ENCODE measurements at places on chromosomes 11 and 22. TPM values are rescaled to one million over a fixed set of nuclear protein-coding genes. Genes with fewer than 3 reads are reported as not detected.

CALCB gene
- 0.54 TPM for total RNA-seq

DNA sequence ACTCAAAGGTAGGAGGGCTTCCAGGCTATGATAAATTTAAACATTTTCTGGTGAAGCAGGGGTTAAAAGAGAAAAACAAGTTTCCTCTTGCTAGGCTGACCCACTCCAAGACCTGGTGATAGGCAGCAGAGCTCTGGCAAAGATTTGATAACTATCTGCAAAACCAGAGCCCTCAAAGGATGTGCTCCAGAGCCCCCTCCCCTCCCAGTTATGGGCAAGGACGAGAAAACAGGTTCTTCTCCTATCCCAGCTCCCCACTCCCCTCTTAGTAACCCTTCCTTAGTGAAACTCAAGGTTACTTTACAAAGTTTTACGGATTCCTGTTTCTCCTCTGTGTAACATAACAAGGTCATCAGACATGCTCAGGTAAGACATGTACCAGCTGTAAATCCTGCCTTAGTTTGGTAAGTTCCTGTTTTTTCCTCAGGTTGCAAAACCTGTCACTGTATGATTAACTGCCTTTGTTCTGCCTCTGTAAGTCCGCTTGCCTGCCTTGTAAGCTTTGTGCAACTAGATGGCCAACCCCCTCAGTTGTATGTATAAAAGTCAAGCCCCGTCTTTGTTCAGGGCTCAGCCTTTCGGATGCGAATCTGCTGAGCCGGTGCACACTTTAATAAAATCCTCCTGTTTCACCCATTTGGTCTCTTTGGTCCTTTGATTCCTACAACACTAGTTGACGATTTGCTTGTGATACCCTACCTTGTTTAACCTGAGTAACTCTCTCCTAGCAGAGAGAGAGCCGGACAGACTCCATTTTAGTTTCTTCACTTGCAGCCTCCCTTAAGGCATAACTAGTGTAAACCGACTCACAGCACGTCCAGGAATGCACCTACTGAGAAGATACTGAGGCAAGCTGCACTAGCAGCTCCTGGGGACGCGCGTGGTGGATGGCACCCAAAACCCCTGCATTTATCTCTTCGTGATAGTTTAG is 13.9 kb downstream of the APOBEC3H start:
- DNase-seq, result peak; percentile 70

DNA sequence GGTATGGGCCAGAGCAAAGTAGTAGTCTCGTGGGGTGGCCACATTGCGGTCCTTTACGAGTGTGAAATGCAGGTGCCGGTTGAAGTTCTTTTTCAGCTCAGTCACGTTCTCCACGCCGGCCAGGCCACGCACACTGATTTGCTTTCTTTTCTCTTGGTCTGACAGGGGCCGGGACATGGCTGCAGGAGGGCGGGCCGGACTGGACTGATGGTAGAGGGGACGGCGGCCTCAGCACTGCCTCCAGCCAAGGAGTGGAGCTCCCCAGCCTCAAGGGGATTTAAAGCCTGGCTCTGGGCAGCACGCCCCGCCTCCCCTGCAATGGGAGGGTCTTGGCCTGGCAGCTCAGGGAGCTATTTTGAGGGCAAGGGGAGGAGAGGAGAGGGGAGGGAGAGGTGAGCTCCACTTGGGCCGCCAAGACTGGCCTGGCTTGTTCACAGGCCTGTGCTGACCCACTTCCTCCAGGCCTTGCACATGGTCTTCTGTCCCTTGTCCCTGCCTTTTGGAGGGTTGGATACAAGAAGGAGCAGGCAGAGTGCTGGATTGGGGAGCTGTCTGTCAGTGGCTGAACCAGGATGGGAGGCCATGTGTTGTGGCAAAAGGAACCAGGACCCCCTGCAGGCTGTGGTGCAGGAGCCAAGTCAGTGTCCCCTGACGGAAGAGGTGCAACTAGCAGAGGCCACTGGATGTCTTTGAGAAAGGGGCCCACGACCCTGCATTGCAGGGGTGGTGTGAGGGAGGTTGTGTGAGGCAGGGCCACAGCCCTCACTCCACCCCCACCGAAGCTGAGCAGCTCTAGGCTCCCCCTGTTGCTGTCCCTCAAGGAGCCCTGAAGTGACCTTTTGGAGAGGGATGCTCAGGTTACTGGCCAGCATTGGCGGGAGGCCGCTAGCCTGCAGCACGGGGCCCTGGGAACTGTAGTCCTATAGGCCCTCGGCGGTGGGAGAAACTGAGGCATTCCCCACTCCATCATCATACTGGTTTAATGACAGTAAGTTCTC is at the start of gene PYGM:
Gene PYGM (minus strand): TSS at position 253 of the 998 bp plus-strand sequence. CDS start 76 bp downstream, at position 177.
- no peak for DNase-seq

HBG1 gene
- total RNA-seq, result not detected

- DNase-seq, result peak; percentile 35
Measured at GRCh38 chr11:27250867-27251665, 111.9 kb downstream of the CCDC34 start.

SLC6A5 gene
- not detected for total RNA-seq

DNA sequence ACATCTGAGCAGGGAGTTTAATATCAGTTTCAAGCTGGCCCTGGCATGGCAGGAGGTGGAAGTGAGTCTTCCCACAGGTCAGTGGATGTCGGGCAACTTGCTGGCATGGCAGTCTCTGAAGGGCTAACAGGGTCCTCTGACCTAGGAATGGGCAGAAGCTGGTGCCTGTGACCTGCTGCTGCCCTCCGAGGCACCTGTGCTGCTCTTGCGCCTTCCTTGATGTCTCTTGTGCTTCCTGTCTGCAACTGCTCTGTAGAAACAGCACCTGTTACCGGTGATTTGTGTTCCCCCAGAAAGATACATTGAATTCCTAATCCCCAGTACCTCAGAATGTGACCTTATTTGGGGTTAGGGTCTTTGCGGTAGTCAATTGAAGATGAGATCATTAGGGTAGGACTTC is 110.3 kb downstream of the RPS6KA4 start:
- DNase-seq, result no peak

DNA sequence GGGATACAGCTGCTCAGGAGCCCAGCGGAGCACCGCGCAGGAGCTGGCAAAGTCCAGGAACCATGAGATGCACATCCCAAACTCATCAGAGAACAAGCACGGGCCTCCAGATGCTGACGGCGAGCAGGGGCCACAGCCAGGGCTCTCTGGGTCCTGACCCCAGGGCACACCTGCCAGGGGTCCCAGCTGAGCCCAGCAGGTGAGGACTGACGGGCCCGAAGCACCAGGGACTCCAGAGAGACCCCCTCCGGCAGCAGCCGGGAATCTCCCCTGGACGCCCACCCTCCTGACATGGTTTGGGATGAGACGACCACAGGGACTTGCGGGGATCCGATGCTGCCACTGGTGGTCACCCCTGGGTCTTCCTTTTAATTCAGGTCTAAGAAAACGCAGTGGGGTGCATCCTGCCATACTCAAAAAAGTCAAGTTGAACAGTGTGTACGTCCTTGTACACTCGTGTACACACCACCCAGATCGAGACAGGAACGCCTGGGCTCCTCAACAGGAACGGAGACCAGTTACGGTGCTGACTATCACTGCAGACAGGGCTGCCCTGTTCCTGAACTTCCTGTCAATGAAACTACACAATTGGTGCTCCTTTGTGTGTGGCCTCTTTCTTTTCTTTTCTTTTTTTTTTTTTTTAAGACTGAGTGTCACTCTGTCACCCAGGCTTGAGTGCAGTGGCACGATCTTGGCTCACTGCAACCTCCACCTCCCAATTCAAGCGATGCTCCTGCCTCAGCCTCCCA is 21.9 kb downstream of the TTLL8 start:
- no peak for DNase-seq

RPS3 gene
- total RNA-seq, result 2,975 TPM

DNA sequence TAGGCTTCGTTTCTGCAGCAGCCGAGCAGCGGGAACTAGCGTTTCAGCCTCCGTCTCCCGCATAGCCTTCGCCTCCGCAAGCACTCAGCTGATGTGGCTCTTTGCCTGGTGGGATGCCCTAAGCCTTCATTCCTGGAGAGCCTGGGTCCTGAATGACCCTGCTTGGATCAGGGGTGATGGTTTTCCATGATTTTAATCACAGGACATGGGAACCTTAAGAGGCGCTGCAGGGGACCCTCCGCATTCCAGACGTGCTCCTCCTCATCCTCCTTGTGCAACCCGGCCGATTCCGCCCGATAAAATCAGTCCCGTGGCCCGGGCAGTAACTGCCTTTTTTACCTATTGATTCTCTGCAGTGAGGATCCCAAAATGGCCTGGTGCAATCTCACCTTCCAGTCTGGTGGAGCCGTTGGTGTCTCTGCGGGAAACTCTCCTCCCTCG is 8.2 kb downstream of the C11orf21 start:
- DNase-seq, result no peak

DNA sequence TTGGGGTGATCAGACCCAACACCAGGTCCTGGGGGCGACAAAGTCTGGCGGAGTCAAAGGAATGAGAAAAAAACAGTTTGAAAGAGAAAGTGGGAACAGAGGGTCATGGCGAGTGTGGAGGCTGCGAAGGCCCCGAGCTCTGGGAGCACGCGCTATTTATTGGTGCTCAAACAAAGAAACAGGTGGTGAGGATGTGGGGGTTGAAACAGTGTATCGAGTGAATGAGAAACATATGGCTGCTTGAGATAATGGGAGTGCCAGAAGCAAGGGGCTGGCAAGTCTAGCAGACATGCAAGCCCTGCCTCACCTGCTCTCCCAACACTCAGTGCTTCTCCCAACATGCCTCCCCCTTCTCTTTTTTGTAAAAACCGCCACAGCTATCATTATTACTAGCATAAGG is 7.8 kb upstream of the DUSP18 start:
- DNase-seq, result no peak

- peak; percentile 81 for DNase-seq
Measured at GRCh38 chr11:17063171-17064002, 14.1 kb downstream of the RPS13 start.

DNA sequence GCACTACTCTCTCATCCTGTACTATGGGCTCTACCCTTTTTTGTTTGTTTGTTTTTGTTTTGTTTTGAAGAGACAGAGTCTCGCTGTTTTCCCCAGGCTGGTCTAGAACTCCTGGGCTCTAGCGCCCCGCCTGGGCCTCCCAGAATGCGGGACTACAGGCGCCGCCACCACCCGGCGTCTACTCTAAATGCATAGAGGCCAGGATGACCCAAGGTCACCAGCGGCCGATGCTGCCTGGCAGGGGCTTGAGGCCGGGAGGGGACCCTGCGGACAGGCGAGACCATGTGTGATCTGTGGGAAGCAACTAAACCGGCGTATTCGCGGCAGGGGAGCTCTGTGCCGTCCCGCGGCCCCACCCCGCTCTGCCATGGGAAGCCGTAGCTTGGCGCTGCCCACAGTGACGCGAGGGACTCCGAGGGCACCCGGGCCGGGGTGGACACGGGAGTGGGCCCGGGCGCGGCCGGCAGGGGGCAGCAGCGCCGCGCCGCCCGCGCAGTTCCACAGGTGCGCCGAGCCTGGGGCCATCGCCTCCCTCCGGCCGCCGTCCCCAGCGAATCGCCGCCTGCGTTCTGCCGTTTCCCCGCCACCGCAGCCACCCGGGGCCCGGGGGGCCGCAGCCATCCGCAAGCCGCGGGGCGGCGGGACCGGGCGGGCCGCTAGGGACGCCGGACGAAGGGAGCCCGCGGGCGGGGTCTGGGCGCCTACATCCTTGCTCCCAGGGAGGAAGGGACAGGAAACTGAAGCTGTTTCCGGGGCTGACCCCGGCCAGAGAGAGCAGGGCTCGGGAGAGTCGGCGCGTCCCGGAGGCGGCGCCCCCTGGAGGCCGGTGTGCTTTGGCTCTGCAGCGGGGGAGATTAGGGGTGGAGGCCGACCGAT is 12.3 kb upstream of the HDHD5 start:
- DNase-seq, result peak; percentile 96

GRCh38 chr22:25068707-25069106 is 116.2 kb downstream of the KIAA1671 start:
- DNase-seq, result no peak

DNA sequence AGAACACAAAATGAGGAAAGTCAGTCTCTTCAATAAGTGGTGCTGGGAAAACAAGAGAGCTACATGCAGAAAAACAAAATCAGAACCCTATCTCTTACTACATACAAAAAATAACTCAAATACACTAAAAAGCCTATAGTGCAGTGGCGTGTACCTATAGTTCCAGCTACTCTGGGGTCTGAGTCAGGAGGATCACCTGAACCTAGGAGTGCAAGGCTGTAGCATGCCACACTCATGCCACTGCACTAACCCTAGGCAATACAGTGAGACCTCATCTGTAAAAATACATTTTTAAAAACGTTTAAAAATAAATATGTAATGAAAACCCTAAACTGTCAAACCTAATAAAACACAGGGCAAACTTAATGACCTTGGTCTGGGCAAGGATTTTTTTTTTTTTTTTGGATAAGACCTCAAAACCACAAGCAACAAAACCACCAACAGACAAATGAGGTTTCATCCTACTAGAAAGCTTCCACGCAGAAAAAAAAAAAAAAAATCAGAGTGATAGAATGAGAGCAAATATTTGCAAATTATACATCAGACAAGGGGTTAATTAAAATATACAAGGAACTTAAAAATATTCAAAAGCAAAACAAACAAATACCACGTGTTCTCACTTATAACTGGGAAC is 35.2 kb downstream of the XKR3 start:
- no peak for DNase-seq

DNA sequence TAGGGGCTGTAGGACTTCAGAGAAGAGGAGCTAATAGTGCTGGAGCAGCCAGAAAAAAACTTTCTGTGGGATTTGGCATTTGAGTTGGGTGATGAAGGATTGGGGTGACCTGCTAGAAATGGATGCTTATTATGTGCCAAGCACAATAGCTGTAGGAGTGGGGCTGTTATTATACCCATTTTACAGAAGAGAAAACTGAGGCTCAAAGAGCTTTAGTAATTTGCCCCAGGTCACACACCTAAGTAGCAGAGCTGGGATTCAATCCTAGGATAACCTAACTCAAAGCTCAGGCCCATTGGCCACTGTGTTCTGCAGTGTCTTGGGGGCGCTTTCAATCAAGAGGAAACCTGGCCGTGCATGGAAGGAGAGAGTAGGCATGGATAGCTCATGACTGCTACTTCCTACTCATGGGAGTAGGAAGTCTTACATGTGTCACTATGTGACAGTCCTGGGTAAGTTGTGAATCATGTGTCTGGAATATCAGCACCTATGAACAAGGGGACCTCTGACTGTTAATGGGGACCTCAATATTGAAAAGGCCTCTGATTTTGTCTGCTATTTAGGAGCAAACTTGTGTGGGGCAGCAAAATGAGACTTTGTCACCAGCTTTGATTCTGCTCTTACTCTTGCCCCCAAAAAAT is 6.1 kb upstream of the ELF5 start:
- DNase-seq, result no peak

GRCh38 chr11:78251083-78251775 is 62.5 kb downstream of the USP35 start:
- DNase-seq, result no peak

- no peak for DNase-seq
Measured at GRCh38 chr22:23820748-23821211, 18.0 kb downstream of the DERL3 start.

SYT8 gene
- not detected for total RNA-seq

MS4A6A gene
- total RNA-seq, result not detected

All from Karpas-422 (cell line).